Motor neuron (in vitro differentiated cells): ENCODE measurements at places on chromosomes 13 and 19.

GRCh38 chr13:58085819-58086218 is 454.3 kb downstream of the PCDH17 start:
- ATAC-seq, result no peak

DNA sequence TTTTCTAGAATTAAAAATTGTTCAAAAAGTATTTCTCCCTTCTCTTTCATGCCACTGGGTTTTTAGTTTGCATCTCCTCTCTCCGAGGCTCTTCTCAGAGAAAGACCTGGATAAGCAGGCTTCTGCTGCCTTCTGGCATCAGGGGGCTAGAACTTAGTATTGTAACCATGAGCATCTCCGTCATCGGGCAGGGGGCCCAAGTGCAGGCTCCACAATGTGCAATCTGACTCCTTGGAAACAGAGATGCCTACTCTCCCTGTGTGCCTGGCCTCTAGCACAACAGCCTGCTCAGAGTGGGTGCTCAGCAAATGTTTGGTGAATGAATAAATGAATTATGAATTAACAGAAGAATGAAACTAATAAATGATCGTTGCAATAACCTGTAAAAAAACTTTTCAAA is 45.6 kb upstream of the MTIF3 start:
- ATAC-seq, result peak; percentile 64

- ATAC-seq, result peak; percentile 21
Measured at GRCh38 chr19:1407528-1408299, at the start of gene DAZAP1. Gene DAZAP1, plus strand, starts transcription at chr19:1407586. Its CDS starts 188 bp downstream, at chr19:1407774.

DNA sequence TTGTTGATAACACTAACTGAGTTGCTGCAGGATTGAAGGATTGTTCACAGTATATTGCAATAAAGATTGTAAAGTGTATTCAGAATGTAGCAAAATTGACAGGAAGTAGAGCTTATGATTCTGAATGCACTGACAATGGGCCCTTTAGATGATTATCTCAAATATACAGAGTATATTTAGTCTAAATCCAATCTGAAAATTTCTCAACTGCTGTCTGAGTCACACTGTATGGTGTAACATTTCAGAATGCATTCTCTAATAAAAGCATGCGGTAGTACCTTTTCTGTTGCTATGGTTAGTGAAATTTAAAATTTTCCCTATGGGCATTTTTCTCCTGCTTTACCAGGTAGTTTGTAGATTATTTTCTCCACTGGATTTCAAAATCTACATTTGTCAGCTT is 365.2 kb downstream of the PCDH17 start:
- ATAC-seq, result no peak
